ENCODE measurements at places on chromosomes 6 and 20. TPM values are rescaled to one million over a fixed set of nuclear protein-coding genes. Genes with fewer than 3 reads are reported as not detected.

EEF1E1 gene
- total RNA-seq: 11.6 TPM

GRCh38 chr6:108242721-108243120, 18.1 kb downstream of the SNX3 start:
- no peak for DNase-seq

TRIM15 gene
- total RNA-seq: 19.6 TPM

GRCh38 chr6:100353276-100354015, 111.3 kb downstream of the SIM1 start:
- no peak for DNase-seq

- DNase-seq: no peak
Measured at GRCh38 chr6:133995296-133995695, 42.3 kb downstream of the TBPL1 start.

DNA sequence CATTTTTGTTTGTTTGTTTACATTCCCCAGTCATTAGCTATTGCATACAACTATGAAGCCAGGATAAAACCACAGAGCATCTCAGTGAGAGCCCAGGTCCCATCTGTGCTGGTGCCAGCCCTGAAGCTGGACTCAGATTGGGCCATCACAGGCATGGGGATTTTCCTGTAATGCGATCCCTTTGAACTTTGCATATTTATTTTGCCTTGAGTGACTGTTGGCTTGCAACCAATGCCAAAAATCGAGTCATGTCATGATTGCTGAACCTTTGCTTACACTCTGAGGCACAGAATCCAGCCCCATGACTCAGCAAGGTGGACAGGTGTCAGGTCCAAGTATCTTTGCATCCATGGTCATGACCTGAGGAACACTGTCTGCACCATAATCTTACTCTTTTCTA, 46.2 kb upstream of the GGTLC1 start:
- DNase-seq: no peak

DNA sequence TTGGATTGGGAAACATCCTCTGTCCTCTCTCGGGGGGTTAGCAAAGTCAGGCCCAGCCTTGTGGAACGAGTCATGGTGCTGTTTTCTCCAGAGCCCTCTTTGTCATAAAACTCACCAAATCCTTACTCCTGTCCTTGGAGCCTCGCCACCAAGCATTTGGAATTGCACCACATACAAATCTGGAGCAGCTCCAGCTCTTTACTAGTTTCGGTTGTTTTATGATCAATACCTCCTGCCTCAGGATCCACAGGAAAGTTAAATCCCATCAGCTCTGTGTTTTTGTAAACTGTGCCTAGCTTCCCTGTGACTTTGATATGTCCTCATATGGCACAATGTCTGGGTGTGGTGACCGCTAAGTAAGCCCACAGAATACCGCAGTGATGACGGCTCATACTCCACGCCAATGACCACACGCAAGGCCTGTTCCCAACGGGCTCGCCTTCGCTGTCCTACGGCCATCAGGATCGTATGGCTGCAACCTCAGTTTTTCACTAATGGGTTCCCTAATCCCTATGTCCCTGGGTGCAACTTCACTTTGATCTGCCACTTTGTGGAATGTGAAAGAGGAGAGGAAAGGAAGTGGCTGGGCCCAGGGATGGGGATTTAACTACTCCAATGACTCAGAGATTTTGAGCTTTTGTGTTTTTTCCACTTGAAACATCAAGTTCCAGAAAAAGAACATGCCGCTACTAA, 111.3 kb upstream of the FOXQ1 start:
- DNase-seq: no peak

DNA sequence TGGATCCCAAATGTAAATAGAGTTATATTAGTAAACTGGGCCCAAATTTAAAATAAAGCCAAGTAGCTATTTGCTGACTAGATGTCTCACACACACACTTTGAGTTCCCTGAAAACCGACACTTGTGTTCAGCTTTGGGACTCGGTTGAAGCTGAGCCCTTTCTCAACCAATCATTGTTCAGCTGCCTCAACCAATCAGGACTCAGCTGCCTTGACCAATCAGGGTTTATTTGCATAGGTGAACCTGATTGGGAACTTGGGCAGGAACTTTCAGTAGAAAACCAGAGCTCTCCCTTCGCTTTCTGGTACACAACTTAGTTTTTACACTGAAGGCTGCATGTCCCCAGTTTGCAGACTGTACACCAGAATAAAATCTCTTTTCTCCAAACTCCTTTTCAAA, 301.7 kb downstream of the FOXA2 start:
- DNase-seq: no peak

EFHC1 gene
- total RNA-seq: 27.8 TPM

DNA sequence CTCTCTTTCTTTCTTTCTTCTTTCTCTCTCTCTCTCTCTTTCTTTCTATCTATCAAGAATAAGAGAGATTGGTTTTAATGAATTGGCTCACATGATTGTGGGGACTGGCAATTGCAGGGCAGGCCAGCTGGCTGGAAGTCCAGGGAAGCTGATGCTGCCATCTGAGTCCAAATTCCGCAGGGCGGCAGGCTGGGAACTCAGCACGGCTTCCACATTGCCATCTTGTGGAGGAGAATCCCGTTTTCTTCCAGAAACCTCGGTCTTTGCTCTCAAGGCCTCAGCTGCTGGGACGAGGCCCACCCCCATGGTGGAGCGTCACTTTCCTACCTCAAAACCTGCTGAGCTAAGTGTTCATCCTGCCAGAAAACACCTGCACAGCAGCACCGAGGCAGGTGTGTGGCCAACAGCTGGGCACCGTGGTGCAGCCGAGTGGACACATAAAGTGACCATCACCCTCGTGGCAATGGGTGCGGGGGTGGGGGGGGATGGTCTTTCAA, 58.8 kb upstream of the SLCO4A1 start:
- DNase-seq: peak; percentile 64

C4B gene
- total RNA-seq: 155 TPM

DNA sequence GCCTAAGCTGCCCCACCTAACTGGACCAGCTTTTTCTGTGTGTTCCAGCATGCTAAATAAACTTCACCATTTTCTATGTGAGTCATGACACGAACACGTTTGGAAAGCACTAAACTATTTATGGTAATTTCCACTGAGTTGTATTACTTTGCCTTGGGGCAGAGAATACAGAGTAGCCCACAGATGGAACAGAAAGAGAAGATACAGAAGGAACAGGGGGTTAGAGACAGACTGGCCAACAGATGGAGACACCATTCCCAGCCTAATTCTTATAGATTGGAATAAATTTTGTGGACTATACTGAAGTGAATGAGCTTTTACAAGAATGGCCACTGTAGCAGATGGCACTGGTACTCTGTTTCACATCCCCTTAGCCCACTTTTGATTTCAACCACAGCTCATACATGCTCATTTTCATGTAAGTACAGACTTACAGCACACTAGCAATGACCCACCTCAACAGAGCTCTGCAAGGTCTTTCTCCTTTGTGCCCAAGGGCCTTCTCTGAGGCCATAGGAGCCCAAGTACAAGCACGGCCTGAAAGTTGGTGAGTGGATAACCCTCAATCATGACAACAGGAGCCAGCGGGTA, 13.1 kb upstream of the NT5DC1 start:
- DNase-seq: no peak

DNA sequence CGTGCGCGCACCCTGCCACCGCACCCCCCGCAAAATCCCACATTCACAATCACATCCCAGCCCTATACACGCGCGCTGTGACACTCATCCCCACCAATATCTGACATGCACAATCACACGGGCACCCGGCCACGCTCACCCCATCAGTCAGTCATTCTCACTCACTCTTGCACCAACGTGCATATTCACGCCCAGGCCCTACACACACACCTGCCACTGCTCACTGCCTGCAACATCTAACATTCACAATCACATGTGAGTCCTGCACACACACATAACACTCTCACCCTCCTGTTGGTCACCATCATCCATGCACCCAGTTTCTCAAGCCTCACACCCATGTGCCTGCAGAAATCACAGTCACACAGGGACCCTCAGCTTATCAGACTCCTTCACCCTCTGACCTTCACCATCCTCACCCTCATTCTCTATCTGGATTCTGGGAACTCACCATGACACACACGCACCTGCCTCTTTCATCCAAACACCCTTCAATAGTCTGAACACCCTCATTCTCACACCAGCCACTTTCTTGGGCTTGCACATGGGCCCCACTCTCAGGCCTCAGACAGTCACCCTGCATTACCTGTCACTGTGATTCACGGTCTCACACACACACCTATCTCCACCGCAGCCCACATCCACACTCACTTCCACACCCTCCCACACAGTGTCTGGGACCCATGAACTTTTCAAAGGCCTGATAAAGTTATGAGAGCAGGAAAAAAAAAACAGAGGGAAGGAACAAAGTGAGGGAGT, 748 bp upstream of the ATP9A start:
- no peak for DNase-seq

GRCh38 chr6:137795501-137795900, 71.6 kb upstream of the TNFAIP3 start:
- DNase-seq: no peak

GRCh38 chr6:33312361-33313104, 1.3 kb downstream of the TAPBP start:
- peak; percentile 83 for DNase-seq

MAFB gene
- total RNA-seq: 22.5 TPM

DNA sequence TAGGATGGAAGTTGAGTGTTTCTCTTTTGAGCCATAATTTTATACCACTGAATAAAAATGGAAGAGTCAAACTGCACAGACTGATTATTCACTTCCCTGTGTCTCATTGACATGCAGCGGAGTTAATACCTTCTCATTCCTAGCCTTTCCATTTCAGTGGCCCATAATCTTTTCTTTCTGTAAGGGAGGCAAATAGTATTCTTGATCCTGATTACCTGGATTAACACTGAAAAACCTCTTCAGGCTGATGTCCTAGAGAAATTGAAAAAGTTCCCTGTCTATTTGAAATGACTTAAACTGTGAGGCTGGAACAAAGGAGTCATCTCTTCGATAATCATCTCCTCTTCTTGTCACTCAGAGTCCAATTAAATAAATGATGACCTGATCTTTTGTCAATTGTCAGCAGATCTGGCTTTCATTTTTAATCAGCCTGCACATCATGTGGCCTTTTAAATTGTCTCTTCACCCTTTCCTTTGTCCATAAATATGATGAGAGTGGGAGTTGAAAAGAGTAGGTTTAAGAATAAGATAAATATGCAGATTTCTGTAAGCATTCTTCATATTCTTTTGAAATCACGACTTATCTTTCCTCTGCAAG, 713.0 kb downstream of the EPM2A start:
- no peak for DNase-seq

DNA sequence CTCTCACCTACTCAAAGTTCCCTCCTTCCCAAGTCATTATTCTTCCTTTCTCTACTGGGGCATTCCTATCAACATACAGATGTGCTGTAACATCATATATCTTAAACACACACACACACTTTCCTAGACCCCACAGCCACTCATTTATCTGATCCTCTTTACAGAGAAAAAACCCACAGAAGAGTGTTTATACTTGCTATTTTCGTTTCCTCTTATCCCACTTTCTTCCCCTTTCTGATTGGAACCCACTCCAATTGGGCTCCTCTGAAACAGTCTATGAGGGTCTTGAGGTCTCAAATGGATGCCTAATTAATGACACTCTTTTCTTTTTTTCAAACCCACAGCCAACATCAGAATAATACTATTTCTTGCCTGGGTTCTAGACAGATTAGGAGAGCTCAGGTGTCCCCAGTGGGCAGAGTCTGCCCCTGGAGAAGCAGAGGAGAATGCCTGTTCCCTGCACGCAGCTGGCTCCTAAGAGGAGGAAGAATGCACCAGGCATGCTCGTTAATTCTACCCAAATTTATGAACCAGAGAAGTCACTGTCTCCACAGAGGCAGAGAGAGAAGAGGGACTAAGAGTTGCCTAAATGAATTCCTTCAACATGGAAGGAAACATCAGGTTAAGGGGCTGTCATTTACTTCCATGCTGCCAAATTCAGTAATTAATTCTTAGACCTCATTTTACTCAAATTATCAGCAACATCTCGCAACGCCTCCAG, 65.9 kb downstream of the CRYBG1 start:
- no peak for DNase-seq

GRCh38 chr20:32141465-32141980, 32.0 kb downstream of the TM9SF4 start:
- no peak for DNase-seq

DNA sequence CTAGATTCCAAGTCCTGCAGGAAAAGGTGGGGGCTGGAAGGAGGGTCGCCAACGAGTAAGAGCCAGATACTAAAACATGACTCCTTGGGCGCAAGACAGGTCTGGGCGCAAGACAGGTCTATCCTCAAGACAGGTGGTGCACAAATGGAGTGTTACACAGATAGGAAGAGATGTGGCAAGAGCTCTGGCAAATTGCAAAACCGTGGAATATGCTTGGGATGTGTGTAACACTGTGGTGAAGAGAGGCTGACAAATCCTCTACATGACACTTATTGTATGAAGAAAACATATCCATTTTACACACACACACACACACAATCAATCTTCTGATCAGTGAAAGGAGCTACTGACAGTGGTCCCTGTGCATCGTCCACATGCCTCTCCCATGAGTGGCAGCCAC, 77.6 kb downstream of the TBC1D7 start:
- no peak for DNase-seq

DNA sequence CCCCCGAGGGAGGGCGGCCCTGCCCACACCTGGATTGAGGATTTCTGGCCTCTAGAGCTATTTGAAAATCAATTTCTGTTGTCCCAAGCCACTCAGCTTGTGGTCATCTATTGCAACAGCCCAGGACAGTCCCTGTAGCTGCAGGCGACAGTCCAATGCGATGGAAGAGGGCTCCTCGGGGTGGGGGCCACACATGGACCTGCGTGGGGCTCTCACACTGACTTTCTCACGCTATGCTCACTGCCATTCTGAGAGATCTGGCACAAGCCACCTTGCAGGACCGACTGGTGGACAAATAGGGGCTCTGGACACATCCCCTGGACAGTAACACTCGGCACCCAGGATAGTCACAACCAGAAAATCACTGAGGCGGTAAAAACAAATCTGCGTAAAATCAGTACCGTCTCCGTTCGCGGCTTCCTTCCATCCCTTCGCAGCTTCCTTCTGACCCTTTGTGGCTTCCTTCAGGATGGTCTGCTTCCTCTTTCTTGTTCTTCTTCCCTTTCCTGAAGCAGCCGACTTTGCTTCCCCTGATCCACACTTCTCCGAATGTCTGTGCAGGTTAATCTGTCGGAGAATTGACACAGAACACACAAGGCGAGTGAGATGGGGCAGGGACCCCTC, 21.8 kb downstream of the CTCFL start:
- DNase-seq: no peak

GRCh38 chr6:5412663-5413062, 151.3 kb downstream of the FARS2 start:
- no peak for DNase-seq

MCHR2 gene
- total RNA-seq: not detected

DNA sequence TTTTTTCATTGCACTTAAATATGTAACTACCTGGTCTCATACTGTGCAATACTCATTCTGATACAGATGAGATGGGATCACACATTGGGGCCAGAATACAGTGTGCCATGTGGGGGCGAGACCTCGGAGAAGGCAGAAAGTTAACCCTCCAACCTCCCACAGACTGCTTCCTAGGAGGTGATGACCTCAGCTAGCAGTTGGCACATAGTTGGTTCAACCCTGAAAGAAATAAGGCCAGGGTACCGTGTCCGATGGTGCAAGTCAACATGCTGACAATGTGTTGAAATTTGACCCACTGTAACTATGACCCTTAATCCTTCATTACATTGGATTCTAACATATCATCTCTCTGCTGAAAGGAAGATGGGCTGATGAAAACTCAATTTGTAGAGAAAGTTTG, 61.9 kb downstream of the GJA10 start:
- DNase-seq: no peak

Data from mucosa of gallbladder (tissue), 1 donor.